ENCODE measurements at places on chromosomes 5 and 9.

- no peak for DNase-seq
These were observed 114.4 kb downstream of the AUH start for GRCh38 chr9:91247278-91247677.

DNA sequence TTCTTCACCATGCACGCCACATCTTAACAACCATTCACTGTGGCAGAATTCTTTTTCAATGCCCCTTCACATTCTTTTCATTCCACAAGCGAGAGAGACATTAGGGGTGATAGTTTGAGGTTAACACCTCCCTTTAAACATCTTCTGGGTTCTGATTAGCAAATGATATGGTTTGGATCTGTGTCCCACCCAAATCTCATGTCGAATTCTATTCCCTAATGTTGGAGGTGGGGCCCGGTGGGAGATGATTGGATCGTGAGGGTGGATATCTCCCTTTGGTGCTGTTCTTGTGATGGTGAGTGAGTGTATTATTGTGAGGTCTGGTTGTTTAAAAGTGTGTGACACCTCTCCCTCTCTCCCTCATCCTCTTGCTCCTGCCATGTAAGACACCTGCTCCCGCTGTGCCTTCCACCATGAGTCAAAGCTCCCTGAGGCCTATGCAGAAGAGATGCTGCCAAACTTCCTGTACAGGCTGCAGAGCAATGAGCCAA is 46.1 kb upstream of the RAI14 start:
- no peak for DNase-seq

DNA sequence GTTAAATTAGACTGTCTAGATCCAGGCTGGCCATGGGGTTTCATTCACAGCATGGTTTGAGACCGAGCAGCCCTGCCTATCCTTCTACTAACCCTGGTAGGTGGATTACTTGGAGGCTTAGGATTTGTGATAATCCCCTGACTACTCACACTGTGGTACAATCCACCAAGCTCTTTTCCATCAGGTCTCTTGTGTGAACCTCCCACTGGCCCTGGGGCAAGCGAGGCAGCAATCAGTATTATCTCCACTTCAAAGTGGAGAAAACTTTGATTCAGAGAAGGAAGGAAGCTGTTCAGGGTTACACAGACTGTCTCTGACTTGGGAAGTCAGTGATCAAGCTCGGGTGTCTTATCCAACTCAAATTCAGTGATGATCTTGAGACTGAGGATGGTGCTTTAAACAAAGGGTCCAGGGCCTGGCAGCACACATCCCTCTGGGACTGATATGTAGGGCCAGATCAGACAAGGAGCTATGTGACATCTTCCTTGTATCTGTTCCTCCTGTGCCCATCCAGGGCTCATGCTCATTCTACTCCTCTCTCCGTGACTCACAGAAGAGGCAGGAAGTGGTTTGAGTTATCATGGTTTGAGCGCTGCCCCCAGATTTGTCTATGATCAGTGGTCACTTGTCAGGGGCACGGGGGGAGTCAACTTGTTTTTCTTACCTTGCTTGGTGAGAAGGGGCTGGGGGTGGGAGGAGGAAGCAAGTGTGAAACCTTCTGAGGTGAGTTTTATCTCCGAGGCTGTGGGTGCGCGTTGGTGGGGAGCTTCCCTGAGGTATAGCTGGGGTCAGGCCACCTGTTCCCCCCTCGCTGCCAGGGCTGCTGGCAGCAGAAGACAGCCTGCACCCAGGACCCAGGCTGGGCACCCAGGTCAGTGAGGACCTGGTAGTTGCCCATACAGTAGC is 48.6 kb downstream of the RGS3 start:
- DNase-seq, result peak; percentile 75

DNA sequence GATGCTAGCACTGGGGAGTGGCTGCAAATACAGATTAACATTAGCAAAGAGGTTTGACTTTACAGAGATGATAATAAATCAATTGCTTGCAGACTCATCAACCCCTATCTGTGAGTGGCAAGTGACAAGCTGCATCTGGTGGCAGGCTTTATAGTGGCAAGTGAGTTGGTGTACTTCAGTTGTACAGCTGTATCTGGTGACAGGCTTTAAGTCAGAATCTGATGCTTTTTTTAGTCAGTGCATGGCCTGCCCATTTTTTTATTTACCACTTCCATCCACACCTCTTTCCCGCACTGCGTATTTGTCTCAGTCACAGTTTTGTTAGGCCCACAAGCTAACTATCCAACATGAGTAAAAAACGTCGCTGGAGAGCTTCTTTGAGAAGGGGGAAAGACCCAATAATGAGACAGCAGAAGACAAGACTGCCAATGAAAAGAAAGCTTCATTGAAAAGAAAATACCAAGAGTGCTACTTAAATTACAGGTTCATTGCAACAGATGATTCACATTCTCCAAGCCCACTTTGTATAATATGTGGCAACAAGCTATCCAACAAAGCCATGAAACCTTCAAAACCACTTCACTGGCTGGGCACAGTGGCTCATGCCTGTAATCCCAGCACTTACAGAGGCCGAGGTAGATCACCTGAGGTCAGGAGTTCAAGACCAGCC is 23.1 kb downstream of the ANP32B start:
- no peak for DNase-seq

GRCh38 chr9:6126377-6126776 is 89.2 kb upstream of the IL33 start:
- DNase-seq, result no peak

DNA sequence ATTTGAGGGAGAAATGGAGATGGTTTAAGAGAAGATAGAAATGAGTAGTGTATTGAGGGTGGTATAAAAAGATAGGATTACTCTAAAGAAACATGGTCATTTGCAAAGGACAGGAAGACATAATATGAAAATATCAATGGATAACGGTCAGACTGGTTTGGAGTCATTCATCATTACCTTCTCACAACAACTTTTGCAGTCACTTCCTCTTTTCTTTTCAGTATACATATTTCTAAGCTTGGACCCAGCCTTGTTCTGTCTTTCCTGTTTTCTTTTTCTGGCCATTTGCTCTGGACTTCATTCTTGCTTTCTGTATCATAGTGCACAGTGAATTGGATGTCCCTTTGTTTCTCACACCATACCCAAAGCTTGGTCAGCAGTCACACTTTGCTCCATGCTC is 966.5 kb upstream of the TYRP1 start:
- no peak for DNase-seq

- no peak for DNase-seq
These were observed 393.7 kb upstream of the PDE4D start for GRCh38 chr5:60287174-60287771.

DNA sequence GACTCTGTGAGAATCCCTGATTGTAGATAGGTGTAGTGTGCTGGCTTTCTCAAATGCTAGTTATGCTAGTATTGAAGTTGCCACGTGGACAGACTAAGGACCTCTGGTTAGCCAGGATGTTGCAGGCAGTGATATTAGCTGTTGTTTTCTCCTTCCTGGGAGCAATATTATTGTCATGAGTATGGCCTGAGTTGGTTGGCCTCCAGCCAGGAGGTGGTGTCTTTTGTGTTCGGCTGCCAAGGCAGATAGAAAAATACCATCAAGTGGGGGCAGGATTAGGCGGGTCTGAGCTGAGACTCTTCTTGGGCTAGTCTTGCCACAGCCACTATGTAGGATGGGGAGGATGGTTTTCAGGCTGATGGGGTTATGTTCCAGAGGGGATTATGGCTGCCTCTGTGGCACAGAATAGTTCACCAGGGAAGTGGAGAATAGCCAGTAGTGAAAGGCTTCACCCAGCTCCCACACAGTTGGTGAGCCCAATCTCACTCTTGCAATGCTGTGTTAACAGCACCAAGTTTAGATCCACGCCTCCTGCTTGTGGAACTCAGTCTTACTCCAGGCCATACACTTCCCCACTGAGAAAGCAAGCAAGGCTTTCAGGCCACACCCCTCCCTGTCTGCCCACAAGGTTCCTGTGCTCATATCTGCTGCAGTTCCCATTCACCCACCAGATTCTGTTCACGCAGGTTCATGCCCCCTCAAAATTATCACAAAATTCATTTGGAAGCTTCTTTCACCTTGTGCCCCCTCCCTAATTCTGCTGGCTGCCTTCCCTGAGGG is 31.2 kb downstream of the GHR start:
- DNase-seq, result no peak

DNA sequence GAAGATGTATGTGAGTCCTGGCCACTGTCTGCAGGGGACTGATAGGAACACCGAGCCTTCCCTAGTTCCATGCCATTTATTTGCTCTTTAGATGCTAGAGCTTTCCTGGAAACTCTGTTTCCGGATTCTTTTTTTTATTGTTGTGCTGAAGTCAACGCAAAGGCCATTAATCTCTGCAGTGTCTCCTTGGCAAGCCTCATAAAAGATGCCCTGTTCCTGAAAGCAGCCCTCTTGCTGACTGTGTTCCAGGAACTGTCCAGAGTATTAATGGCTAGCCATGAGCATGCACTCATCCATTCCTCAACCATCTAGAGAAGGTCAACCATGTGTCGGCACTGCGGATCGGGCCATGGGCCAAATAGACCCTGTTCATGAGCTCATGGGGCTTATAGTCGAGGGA is 42.9 kb upstream of the SMAD5 start:
- DNase-seq, result no peak

- no peak for DNase-seq
These were observed 229.3 kb downstream of the RFX3 start for GRCh38 chr9:3296536-3296935.

- DNase-seq, result no peak
These were observed 92.2 kb downstream of the RASGRF2 start for GRCh38 chr5:81052325-81052724.

- DNase-seq, result no peak
These were observed 64.0 kb downstream of the SHB start for GRCh38 chr9:38004809-38005560.

DNA sequence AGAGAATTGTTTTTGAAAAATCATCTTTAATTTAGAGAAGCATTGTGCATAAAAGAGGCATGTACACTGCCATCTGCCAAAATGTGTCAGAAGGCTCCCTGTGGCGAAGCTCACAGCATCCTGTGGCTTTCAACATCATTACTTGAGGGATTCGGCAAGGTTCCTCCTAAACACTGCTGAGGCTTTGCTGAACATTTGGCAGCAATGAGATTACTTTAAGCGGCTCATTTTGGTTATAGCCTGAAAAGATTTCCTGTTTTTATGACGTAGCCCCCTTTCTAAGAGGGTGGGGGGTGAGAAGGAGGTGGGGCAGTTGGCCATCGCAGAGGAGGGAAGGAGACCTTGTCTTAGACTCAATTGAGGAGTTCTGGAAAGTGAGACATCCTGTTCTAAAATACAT is 469.4 kb downstream of the RASEF start:
- DNase-seq, result no peak

GRCh38 chr9:78365748-78366697 is 69.1 kb downstream of the PSAT1 start:
- DNase-seq, result no peak

GRCh38 chr5:65021527-65022226 is 252.9 kb downstream of the CWC27 start:
- no peak for DNase-seq

GRCh38 chr5:136309932-136310598 is 55.3 kb downstream of the TRPC7 start:
- DNase-seq, result no peak

DNA sequence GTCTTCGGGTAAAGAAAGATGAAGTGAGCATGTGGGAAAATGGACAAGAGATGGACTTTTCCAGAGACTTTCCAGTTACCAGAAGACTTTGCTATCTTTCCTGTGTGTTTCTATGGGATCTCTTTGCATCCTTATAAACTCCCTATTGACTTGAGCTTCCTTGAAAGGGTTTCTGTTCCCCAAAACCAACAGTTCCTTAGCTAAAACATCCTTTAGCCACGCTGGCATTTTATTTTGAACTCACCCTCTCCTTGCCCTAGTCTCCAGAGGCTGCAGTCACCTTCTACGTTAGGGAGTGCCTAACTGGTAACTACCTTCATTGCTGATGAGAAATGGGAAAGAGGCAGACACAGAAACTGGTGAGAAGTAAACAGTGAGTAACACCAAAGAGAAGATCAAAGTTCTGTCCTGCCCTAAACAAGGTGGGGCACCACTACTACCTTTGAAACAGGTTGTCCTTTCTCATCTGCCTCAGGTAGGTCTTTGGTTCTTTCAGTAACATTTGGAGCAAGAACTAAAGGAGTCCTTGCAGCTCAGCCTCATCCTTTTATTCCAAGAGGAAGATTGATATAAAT is 402.9 kb downstream of the ENC1 start:
- DNase-seq, result no peak

- DNase-seq, result no peak
These were observed 481.4 kb upstream of the CDH18 start for GRCh38 chr5:20469390-20469789.

DNA sequence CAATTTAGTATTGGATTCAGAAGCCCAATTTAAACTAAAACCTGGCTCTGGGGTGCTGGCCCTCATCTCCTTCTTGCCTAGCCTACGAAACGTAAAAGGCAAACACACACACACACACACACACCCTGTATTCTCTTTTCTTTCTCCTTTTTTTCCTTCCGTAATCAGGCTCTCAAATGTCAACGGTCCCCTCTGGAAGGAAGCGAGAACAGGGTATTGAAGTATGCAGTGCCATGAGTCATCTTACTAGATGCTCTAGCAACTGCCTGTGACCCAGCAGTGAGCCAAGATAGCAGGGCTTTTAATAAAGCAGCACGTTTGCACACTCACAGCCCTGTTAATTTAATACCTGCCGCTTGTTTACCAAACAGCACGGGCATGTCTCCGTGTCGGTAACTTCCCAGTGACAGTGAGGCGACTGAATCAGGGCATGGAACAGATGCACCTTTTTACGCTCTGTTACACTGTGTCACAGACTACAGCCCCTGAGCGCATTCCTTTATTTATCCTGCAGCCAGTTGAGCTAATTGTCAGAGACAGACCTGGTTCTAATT is 243.8 kb downstream of the BNC2 start:
- DNase-seq, result no peak

- no peak for DNase-seq
These were observed 44.1 kb upstream of the ITGA2 start for GRCh38 chr5:52945040-52945439.

- DNase-seq, result no peak
These were observed 2.3 kb downstream of the TPRN start for GRCh38 chr9:137198051-137198901.

- no peak for DNase-seq
These were observed 2.7 kb upstream of the CXXC5 start for GRCh38 chr5:139645430-139645871.

- DNase-seq, result no peak
These were observed 273.5 kb upstream of the CCNG1 start for GRCh38 chr5:163163858-163164257.
